ENCODE measurements at places on chromosomes 2 and 18. TPM values are rescaled to one million over a fixed set of nuclear protein-coding genes. Genes with fewer than 3 reads are reported as not detected.

The NDC80 gene
- total RNA-seq: 0.81 TPM

The PLEK gene
- total RNA-seq: 4.0 TPM

The IL1A gene
- not detected for total RNA-seq

The ABCG8 gene
- not detected for total RNA-seq

The IGFBP2 gene
- 45.0 TPM for total RNA-seq

The SOX11 gene
- total RNA-seq: not detected

The CHRND gene
- not detected for total RNA-seq

The SPDYA gene
- 0.78 TPM for total RNA-seq

The CCDC121 gene
- 7.2 TPM for total RNA-seq

The NTSR2 gene
- not detected for total RNA-seq

The POTEC gene
- total RNA-seq: 0.11 TPM

The AKAIN1 gene
- total RNA-seq: not detected

The WNT10A gene
- not detected for total RNA-seq

The CD8A gene
- total RNA-seq: 4.3 TPM

The UGGT1 gene
- total RNA-seq: 90.7 TPM

The UGT1A10 gene
- not detected for total RNA-seq

The VIL1 gene
- not detected for total RNA-seq

The ODC1 gene
- total RNA-seq: 126 TPM

The CENPA gene
- 0.67 TPM for total RNA-seq

The PSTPIP2 gene
- total RNA-seq: 3.8 TPM

The SPHKAP gene
- total RNA-seq: 1.6 TPM

The ANKRD30B gene
- not detected for total RNA-seq

The TSPYL6 gene
- total RNA-seq: 0.54 TPM

The GKN1 gene
- not detected for total RNA-seq

The CCNT2 gene
- 41.1 TPM for total RNA-seq

The OTX1 gene
- not detected for total RNA-seq

The AP1S3 gene
- 92.6 TPM for total RNA-seq

The FBXO41 gene
- 1.7 TPM for total RNA-seq

The MARCO gene
- total RNA-seq: 1.6 TPM

The ASB18 gene
- total RNA-seq: not detected

The REG3G gene
- total RNA-seq: not detected

The DQX1 gene
- not detected for total RNA-seq

The TANC1 gene
- 51.1 TPM for total RNA-seq

The IL1RN gene
- 1.3 TPM for total RNA-seq

The LRRC30 gene
- not detected for total RNA-seq

The SLC4A5 gene
- total RNA-seq: 18.3 TPM

The LHCGR gene
- 1.7 TPM for total RNA-seq

The CD302 gene
- 122 TPM for total RNA-seq

The AQP4 gene
- total RNA-seq: 61.7 TPM

The PDE11A gene
- 2.2 TPM for total RNA-seq

The NEU4 gene
- 1.1 TPM for total RNA-seq

The ALPG gene
- not detected for total RNA-seq

The RUFY4 gene
- total RNA-seq: not detected

The TUBA3E gene
- 0.27 TPM for total RNA-seq

The DNPEP gene
- total RNA-seq: 42.1 TPM

The TDRD15 gene
- total RNA-seq: 0.45 TPM

The ICA1L gene
- 16.0 TPM for total RNA-seq

The FAM136A gene
- total RNA-seq: 32.8 TPM

The EXOC6B gene
- total RNA-seq: 36.5 TPM

The SLC23A3 gene
- total RNA-seq: 3.5 TPM

The STK39 gene
- total RNA-seq: 6.8 TPM

The KLHL14 gene
- 31.6 TPM for total RNA-seq

The OSR1 gene
- 4.9 TPM for total RNA-seq

The C2orf78 gene
- total RNA-seq: not detected

The PARD3B gene
- 43.4 TPM for total RNA-seq

The GKN2 gene
- not detected for total RNA-seq

The LBX2 gene
- 2.6 TPM for total RNA-seq

The CHPF gene
- total RNA-seq: 194 TPM
